ENCODE measurements at places on chromosomes 11 and 22.

GRCh38 chr11:93034723-93035039 lies 65.2 kb downstream of the MTNR1B start:
- H3K4me1 ChIP-seq: no peaks in the 10 kb centered on the region
- H3K27ac ChIP-seq: no peak overlapping the region
- H3K36me3 ChIP-seq: no peaks in the 10 kb centered on the region
- no peak overlapping the region for H3K4me3 ChIP-seq

GRCh38 chr11:65780770-65781151 lies at the start of gene AP5B1:
TSS of gene AP5B1 (minus strand) at chr11:65780976. CDS start at chr11:65780591, 385 bp downstream.
- H3K36me3 ChIP-seq: no peaks in the 10 kb centered on the region
- H3K27me3 ChIP-seq: no peaks in the 10 kb centered on the region
- no peak for DNase-seq
- H3K27ac ChIP-seq: no peak within 1 kb of the TSS
- peak within 1 kb of the TSS; percentile 87 for H3K4me3 ChIP-seq
- no peaks in the 10 kb centered on the region for H3K4me1 ChIP-seq

DNA sequence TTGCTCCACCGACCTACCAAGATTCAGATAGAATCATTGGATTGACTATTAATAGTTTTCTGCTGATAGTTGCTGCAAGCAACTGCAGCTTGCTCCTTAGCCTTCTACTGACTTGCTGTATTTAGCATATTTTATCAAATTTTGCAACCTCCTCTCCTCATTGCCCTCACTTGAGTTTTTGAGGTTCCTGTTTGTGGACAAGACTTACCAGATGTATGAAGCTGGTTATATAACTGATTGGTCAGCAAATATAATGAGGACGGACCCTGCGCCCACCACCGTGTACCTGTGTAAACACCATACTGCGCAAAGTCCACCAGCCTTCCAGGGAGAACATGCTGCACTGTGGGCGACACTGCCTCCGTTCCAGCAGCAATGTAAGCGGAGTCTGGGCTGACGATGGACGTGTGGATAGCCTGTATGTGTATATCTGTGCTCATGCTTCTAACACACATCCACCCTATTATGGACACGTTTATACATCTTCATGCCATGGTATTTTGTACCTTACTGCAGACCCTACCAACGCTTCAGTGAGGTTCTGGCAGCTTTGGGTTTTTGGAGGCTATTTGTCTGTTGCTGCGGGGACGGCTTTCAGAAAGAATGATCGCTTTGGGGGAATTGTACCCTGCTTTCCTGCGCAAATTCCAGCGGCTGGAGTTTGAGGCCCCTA lies 1.5 kb upstream of the USP18 start:
- H3K27me3 ChIP-seq: no peaks in the 10 kb centered on the region
- no peak overlapping the region for H3K27ac ChIP-seq
- DNase-seq: no peak
- no peaks in the 10 kb centered on the region for H3K36me3 ChIP-seq
- H3K4me3 ChIP-seq: no peak overlapping the region
- H3K4me1 ChIP-seq: no peaks in the 10 kb centered on the region

GRCh38 chr11:104465321-104465720 lies 301.4 kb upstream of the PDGFD start:
- DNase-seq: no peak
- H3K27ac ChIP-seq: no peak overlapping the region
- no peaks in the 10 kb centered on the region for H3K36me3 ChIP-seq
- no peaks in the 10 kb centered on the region for H3K4me1 ChIP-seq
- no peaks in the 10 kb centered on the region for H3K27me3 ChIP-seq

GRCh38 chr11:40384991-40385390 lies 1074.5 kb downstream of the LRRC4C start:
- no peak overlapping the region for H3K4me3 ChIP-seq
- no peaks in the 10 kb centered on the region for H3K36me3 ChIP-seq
- DNase-seq: no peak

DNA sequence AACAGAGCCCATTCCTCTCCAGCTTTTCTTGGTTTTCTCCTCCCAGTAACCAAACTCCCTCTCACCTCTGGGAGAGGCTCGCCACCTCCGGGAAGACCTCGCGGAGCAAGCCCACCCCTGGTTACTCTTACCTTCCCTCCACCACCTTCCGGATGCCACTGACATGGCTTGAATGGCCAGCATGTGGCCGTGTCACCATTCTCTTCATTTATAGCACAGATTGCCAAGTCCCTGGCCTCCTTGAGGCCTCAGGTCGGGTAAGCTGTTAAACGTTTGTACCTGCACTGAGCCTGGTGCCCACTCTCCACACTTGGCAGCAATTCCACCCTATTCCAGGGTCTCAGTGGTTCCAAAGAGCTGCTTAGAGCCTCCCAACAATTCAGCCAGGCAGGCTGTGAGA lies 8.0 kb upstream of the FXYD2 start:
- H3K4me1 ChIP-seq: no peaks in the 10 kb centered on the region
- no peaks in the 10 kb centered on the region for H3K36me3 ChIP-seq
- peak; percentile 48 for DNase-seq
- H3K27me3 ChIP-seq: no peaks in the 10 kb centered on the region
- no peak overlapping the region for H3K4me3 ChIP-seq
- no peak overlapping the region for H3K27ac ChIP-seq

GRCh38 chr11:122179961-122180834 lies 64.2 kb upstream of the BLID start:
- DNase-seq: peak; percentile 81
- peak overlapping the region; percentile 48 for H3K4me3 ChIP-seq
- peaks cover 8% of the 10 kb centered on the region for H3K4me1 ChIP-seq

DNA sequence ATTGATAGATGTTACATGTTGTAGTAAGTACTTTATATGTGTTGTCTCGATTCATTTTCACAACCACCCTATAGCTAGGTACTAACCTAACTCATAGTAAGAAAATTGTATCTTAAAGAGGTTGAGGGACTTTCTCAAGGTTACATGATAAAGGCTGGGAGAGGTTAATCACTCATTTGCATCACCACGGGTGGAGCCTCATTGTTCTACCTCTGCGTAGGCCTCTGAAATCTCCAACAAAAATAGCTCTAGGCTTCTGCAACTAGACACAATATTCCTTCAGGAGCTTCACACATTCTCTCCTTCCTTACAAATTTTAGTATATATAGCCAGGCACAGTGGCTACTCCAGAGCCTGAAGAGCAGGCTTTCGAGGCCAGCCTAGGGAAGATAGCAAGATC lies 408.9 kb upstream of the ANO5 start:
- H3K36me3 ChIP-seq: no peaks in the 10 kb centered on the region
- H3K4me3 ChIP-seq: no peak overlapping the region

- no peaks in the 10 kb centered on the region for H3K4me1 ChIP-seq
- no peak overlapping the region for H3K27ac ChIP-seq
- no peaks in the 10 kb centered on the region for H3K36me3 ChIP-seq
- DNase-seq: no peak
- no peak overlapping the region for H3K4me3 ChIP-seq
- H3K27me3 ChIP-seq: no peaks in the 10 kb centered on the region
Observed at GRCh38 chr11:116718955-116719501, 53.8 kb downstream of the BUD13 start.

DNA sequence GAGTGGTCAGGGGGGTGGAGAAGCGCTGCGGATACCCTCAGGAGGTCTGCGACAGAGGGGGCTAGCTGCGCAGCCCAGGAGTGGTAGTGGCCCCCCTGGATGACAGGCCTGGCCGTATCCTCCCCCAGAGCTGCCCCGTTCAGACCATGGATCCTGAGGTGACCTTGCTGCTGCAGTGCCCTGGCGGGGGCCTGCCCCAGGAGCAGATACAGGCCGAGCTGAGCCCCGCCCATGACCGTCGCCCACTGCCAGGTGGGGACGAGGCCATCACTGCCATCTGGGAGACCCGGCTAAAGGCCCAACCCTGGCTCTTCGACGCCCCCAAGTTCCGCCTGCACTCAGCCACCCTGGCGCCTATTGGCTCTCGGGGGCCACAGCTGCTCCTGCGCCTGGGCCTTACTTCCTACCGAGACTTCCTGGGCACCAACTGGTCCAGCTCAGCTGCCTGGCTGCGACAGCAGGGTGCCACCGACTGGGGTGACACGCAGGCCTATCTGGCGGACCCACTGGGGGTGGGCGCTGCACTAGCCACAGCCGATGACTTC lies 505 bp downstream of the NUDT22 start:
- no peaks in the 10 kb centered on the region for H3K4me1 ChIP-seq
- H3K4me3 ChIP-seq: peak overlapping the region; percentile 60
- H3K27me3 ChIP-seq: no peaks in the 10 kb centered on the region
- H3K27ac ChIP-seq: peak overlapping the region; percentile 75
- no peaks in the 10 kb centered on the region for H3K36me3 ChIP-seq
- DNase-seq: peak; percentile 83

DNA sequence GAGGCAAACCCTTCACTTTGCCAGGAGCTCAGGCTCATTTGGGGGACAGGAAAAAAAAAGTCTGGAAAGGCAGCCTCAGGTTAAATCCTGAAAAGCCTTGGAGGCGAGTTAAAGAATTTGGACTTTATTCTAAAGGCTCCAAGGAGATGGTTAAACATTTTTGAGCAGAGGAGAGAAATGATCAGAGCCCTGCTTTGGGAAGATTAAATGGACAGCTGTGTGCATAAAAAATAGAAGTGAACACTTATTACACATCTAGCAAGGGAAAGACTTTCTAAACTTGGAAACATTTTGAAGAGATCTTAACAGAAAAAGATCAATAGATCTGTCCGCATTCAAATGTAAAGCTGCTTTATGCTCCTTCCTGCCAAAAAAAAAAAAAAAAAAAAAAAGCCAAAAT lies 8.4 kb upstream of the RAB3IL1 start:
- no peaks in the 10 kb centered on the region for H3K36me3 ChIP-seq
- no peak overlapping the region for H3K27ac ChIP-seq
- H3K4me1 ChIP-seq: no peaks in the 10 kb centered on the region
- DNase-seq: no peak
- H3K27me3 ChIP-seq: no peaks in the 10 kb centered on the region

- H3K27ac ChIP-seq: no peak overlapping the region
- H3K4me3 ChIP-seq: no peak overlapping the region
- no peak for DNase-seq
- H3K36me3 ChIP-seq: no peaks in the 10 kb centered on the region
Observed at GRCh38 chr11:117657794-117658193, 139.2 kb downstream of the DSCAML1 start.

GRCh38 chr22:22720724-22721261 lies 76.4 kb downstream of the GGTLC2 start:
- no peaks in the 10 kb centered on the region for H3K36me3 ChIP-seq
- H3K4me1 ChIP-seq: no peaks in the 10 kb centered on the region
- no peak for DNase-seq

DNA sequence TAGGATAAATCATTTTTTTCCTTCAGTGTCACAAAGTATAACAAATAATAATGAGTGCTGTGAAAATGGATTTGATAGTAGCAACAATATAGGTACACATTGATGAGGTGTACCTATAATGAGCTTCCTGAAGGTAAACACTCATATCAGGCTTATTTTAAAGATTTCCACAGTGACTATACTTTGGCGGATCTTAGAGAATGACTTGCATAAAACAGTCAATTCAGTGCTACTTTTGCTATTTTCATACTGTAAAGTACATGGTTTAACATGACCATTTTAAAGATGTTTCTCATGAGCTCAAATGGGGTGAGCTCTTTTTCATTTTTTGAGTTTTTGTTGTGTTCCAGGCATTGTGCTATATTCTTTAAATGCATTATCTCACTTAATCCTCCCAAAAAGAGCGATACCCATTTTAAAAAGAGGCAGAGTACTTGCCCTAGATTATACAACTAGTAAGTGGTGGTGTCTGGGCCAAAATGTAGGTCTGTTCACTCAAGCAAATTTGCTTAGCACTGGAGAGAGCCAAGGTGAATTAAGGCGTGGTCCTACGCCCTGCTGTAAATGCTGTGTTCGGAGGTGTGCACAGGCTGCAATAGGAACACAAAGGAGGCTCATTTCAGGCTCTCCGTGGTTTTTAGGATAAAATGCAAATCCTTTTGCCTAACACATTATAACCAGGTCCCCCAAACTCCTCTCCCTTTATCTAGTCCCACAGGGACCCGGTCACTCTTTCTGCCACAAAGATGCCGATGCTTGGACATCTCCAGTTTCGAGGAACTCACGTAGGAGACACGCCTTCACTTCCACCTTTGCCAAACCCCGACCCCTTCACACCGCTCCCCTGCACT lies 617 bp upstream of the ALKBH3 start:
- peaks cover 6% of the 10 kb centered on the region for H3K4me1 ChIP-seq
- peak overlapping the region; percentile 17 for H3K4me3 ChIP-seq
- no peaks in the 10 kb centered on the region for H3K36me3 ChIP-seq
- no peaks in the 10 kb centered on the region for H3K27me3 ChIP-seq

DNA sequence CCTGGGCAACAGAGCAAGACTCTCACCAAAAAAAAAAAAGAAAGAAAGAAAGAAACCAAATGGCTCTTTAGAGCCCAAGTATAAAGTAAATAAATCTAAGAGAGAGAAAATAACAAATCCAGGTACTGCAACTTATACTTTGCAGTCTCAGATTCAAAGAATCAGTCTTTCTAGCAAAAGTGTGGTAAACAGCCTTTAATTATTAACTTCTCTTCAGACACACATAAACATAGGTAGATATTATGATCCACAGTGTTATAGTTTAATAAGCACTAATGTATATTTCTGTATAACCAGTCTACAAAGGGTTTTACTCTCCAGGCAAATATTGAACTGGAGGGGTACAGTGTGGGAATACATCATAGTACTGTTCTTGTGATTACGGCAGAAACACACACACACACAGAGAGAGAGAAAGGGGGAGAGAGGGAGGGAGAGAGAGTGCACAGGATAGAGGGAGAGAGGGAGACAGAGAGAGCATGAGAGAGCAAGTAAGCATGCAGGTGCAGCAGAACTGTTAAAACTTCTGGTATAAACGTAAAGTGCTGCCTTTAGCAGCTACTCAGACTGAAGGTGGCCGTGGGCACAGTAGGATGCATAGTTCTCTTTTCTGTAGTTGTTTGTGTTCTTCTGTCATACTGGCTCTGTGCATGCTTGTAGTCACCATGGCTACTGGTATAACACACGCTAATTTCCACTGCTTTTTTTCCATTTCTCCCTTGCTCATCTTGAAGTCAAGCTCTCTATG lies 32.3 kb downstream of the MTMR2 start:
- peaks cover 5% of the 10 kb centered on the region for H3K4me1 ChIP-seq
- H3K27ac ChIP-seq: peak overlapping the region; percentile 84
- no peak overlapping the region for H3K4me3 ChIP-seq
- H3K36me3 ChIP-seq: no peaks in the 10 kb centered on the region
- no peaks in the 10 kb centered on the region for H3K27me3 ChIP-seq
- no peak for DNase-seq

GRCh38 chr11:134260983-134261382 lies 7.6 kb downstream of the ACAD8 start:
- H3K4me1 ChIP-seq: no peaks in the 10 kb centered on the region
- peaks cover 4% of the 10 kb centered on the region for H3K36me3 ChIP-seq
- H3K27me3 ChIP-seq: no peaks in the 10 kb centered on the region
- no peak overlapping the region for H3K4me3 ChIP-seq
- no peak overlapping the region for H3K27ac ChIP-seq

- H3K4me1 ChIP-seq: no peaks in the 10 kb centered on the region
- no peaks in the 10 kb centered on the region for H3K36me3 ChIP-seq
- no peak for DNase-seq
- no peaks in the 10 kb centered on the region for H3K27me3 ChIP-seq
- H3K4me3 ChIP-seq: no peak overlapping the region
- H3K27ac ChIP-seq: no peak overlapping the region
Observed at GRCh38 chr11:5225480-5225871, 1.4 kb downstream of the HBB start.

GRCh38 chr11:16512899-16513241 lies 156.5 kb upstream of the SOX6 start:
- H3K27ac ChIP-seq: no peak overlapping the region
- H3K36me3 ChIP-seq: no peaks in the 10 kb centered on the region
- no peaks in the 10 kb centered on the region for H3K4me1 ChIP-seq
- no peak for DNase-seq
- H3K4me3 ChIP-seq: no peak overlapping the region

Measured in aorta (tissue), 5 donors.